ENCODE measurements at places on chromosomes 6 and 20.

DNA sequence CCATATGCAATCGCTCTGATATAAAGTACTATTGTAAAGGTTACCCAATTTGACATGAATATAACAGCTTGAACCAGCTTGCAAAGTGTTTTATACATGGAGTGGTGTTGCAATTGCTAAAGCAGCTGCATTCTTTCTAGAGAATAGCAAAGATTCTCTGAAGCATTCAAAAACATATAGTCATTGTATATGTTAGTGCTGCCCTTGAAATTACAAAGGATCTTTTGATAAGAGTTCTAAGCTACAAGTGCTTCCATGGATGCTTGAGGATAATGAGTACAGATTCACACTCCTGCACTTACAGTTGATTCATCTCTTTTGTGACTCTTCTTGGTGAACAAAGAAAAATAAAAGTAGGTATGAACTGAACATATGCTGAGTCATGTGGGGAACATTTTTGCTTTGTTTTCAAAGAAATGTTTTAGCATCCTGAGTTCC lies 175.7 kb downstream of the ALDH8A1 start:
- no peak for DNase-seq

- no peak for DNase-seq
Observed at GRCh38 chr6:33429750-33430052, 9.8 kb downstream of the SYNGAP1 start.

GRCh38 chr6:149888093-149888492 lies 9.8 kb downstream of the RAET1E start:
- no peak for DNase-seq

GRCh38 chr20:22489626-22490286 lies 94.6 kb downstream of the FOXA2 start:
- no peak for DNase-seq

DNA sequence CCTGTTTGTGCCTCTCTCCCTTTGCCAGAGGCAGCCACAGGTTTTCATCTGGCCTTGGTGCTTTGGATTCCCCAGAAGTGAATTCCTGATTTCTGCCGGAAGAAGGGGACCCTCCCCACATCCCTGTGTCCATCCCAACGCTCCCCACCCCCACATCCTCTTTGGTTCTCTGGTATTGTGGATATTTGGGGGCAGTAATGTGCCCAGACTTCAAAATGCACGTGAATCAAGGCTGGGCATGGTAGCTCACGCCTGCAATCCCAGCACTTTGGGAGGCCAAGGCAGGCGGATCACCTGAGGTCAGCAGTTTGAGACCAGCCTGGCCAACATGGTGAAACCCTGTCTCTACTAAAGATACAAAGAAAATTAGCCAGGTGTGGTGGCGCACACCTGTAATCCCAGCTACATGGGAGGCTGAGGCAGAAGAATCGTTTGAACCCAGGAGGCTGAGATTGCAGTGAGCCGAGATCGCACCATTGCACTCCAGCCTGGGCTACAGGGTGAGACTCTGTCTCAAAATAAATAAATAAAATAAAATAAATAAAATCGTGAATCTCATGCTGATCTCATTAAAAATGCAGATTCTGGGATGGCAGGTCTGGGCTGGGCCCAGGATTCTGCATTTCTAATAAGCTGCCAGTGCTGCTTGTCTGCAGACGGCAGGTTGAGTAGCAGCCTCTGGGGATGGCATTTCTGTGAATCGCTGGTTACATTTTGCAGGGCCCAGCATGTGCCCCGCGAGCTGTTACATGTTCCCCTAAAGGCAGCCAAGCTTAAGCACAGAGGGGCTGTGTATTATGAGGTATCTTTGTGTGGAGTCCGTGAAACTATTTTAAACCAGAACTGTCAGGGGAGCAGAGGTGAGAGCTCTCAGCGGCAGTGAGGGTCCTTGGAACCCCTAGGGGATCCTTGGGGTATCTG lies 49.0 kb downstream of the SYNJ2 start:
- peak; percentile 13 for DNase-seq

DNA sequence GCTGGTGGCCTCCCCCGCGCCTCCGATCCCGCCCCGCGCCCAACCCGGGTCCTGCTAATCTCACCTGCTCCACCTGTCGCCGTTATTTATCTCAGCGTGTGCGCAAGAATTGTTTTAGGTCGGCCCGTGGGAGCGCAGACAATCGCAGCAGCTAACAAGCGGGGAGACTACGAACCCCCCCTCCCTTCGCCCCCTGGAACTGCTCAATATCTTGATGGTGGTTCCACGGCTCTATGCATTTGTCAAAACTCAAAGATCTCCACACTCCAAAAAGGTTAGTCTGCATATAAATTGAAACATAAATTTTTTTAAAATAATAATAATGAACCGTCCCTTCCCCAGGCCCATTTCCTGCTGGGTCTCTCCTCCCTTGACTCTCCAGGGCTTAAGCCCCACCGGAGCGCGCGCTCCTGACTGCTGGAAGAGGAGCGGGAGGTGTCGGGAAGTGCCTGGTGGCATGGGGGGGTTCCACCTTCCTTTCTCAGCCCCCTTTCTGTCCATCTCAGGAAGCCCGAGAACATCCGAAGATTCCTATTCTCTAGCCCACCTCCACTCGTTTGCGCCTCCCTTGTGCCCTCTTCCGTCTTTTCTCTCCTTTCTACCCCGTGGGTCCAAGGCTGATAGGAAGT lies 1.6 kb upstream of the MDGA1 start:
- DNase-seq: peak; percentile 89

DNA sequence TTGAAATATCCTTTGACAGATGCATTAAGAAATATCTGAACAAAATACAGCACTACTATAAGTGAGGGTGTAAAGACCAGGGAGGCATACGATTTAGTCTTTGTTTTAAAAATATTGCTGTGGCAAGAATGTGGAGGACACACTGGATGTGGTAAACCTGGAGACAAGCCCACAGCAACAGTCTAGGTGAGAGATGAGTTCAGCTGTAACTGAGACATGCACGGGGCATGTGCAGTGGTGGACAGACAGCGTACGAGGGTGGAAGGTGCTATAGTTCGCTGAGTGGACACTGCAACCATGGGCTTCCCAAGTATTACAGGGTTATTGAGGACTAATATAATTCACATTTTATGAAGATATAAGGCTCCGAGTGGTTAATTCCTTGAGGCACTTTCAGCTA lies 1.8 kb downstream of the NANP start:
- no peak for DNase-seq

- DNase-seq: no peak
Observed at GRCh38 chr6:160863782-160864181, 127.8 kb upstream of the MAP3K4 start.

- peak; percentile 49 for DNase-seq
Observed at GRCh38 chr6:53347921-53348370, 804 bp downstream of the ELOVL5 start.

DNA sequence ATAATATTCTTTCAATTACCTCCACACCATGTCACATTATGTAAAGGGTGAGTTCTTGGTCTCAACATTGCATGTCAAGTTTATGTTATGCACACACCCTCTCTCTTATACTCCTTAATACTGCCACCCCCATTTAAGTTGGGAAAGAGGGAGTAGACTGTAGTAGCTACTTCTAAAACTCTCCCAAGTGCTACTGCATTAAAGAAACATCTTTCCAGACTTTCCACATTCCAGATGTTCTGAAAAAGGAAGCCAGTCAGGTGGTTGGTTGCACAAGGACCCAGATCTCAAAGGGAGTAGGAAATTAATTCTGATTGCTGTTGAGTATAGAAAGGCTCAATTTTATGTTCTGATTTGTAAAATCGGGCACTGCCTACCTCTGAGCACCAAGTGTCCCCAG lies 419.5 kb downstream of the CD83 start:
- DNase-seq: no peak

DNA sequence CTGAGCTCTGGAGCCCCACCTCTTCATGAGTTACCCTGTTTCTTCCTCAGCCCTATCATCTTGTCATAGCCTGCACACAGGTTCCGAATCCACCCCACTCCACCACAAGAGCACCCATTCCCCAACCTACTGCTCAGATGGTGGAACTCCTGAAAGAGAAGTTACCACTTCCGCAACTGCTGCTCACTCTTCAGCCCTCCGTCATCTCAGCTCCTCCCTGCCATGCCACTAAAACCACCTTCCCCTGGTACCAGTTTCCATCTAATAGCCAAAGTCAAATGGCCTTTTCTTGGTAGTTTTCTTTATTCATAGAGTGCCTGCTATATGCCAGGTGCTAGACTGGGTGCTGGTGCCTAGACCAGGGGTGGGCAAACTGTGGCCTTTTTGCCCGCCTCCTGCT lies 3.9 kb downstream of the RAB22A start:
- no peak for DNase-seq

DNA sequence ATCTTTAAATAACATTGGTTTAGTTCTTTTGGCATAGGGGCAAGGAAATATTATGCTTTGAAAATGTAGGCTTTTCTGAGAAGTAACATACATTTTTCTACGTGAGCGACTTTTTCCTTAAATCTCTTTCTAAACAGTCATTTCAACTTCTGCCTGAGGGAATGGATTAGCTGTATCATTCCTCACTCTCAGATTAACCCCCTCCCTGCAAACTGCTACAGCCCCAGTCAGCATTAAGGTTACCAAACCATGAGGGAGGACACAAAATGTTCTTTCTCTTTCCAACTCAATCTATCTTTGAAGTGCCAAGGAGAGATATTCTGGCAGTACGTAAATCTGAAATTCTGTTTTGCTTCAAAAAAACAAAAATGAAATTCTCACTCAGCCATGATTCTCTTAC lies 231.3 kb upstream of the FLRT3 start:
- DNase-seq: no peak

DNA sequence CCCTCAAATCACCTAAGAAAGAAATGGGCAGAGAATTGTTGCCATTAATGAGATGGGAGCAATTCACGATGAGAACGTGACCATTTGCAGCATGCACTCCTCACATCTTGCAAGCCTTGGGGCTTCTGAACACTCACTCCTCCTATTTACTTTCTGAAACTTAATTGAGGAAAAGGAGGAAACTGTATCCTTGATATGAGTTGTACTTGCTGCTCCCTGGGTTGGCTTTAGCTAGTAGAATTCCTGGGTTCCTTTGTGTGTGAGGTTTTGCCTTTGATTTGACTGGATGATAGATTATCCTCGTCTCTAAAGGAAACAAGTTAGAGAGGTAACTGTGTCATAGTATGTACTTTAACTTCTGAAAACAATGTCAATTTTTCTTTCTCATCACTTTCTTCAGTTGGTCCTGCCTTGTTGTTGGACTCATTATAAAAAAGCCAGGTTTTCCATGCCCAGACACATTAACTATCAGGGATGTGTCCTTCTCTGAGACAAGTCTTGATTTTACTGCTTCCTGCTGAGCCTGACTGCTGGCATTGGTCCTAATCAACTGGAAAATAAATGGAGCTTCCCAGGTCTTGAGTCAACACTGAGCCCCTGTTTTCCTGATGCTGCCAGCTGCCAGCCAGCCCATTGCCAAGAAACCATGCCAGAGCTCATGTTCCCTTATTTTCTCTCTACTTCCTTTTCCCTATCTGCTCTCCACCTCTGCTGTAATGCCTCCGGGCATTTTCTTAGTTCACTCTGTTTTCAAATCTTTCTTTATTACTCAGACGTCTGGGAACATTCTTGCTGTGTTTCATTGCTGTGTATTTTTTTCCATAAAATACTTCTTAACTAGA lies 6.0 kb upstream of the MRAP2 start:
- DNase-seq: peak; percentile 89

GRCh38 chr20:62496568-62497218 lies 20.9 kb upstream of the GATA5 start:
- DNase-seq: no peak

DNA sequence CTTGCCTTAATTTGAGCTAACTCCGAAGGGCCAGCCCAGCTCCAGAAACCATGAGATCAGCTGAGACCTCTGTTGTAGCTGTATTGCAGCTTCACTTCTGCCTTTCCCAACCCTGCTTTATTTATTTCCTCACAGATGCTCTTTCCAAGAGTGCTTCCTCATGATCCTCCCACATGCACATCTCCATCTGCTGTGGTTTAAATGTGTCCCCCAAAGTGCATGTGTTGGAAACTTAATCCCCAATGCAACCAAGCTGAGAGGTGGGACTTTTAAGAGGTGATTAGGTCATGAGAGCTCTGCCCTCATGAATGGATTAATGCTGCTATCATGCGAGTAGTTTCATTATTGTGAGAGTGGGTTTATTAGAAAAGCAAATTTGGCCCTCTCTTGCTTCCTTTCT lies 164.4 kb upstream of the TAB2 start:
- peak; percentile 78 for DNase-seq

DNA sequence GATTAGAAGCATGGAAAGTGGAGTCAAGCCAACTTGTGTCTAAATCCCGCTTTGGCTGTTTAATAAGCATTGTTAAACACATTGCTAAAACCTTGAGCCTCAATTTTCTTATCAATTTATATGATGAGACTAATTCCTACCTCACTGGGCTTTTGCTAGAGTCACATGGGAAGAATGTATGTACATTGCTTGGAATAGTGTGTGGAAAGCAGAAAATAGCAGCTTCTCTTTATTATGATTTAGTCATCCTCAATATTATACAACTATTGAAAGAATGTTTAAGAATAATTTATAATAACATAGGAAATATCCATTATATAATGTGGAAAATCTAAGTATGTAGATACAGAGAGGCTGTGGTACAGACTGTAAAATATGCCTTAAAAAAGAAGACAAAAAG lies 313.0 kb upstream of the CDYL start:
- no peak for DNase-seq

DNA sequence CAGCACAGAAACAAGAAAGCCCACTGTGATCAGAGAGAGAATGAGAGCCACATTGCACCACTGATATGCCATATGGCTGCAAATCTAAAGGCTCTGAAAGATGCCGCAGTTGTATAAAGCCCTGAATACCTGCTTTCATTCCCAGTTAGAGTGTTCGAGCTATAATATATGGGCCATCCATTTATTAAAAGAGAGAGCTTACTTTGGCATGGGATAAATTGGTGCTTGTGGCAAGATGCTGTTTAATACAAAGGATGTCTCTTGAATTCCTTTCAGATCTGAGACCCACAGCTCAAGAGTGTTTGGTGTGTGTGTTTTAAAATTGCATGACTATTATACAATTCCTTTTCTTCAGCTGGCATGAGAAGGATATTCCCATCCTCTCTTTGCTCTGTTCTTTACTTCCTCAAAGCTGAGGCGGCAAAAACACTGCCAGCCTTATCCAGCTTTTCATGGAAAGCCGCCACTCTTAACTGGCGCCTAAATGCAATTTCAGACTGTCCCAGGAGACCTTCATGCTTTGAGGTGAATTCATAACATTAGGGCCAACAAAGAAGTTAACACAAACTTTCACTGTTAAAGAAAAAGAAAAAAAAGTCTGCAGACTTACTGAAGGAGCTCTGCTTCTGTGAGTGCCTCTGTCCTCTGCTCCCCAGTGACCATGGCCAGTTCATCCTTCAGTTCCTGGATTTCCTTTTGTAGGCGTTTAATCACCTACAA lies 147.6 kb downstream of the KIF6 start:
- DNase-seq: no peak

GRCh38 chr6:63537201-63537958 lies 34.9 kb upstream of the LOC128125822 start:
- no peak for DNase-seq

DNA sequence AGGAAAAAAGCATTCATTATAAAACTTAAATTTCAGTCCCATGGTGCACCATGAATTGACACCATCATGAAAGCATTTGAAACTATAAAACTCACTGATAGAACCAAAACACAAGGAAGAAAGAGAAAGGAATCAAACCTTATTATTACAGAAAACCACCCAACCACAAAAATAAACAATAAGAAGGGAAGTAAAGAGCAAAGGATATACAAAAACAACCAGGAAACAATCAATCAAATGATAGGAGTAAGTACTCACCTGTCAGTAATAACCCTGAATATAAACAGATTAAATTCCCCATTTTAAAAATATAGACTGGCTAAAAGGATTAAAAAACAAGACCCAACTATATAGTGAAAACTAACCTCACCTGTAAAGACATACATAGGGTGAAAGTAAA lies 5.8 kb downstream of the SLPI start:
- DNase-seq: no peak

All from NCI-H2171 (cell line).